ENCODE measurements at places on chromosomes 2 and 18.

GRCh38 chr18:49905771-49906170 lies 92.4 kb upstream of the ACAA2 start:
- no peak for DNase-seq

- peak; percentile 64 for DNase-seq
Measured at GRCh38 chr2:3659447-3660432, 1.7 kb downstream of the ALLC start.

DNA sequence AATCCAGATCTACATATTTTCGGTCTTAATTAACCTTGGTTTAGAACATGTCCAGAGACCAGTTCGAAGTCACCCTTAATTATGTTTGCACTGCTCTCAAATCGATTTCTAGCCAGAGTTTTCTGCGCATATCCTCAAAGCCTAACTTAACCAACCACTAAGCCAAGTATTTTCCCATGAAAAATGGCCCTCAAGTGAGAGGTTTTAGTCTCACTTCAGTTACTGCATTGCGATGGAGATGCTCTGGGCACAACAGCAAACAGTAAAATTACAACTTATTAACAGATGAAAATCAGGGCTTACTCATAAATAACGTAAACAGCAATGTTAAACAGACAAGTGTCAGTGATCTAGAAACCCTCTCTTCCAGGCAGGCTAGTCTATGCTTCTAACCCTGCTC lies 4.5 kb downstream of the RTN4 start:
- DNase-seq = no peak

GRCh38 chr2:241987726-241988125 lies 118.2 kb downstream of the RTP5 start:
- DNase-seq = no peak

GRCh38 chr2:134776836-134777235 lies 58.0 kb upstream of the TMEM163 start:
- DNase-seq = no peak

GRCh38 chr2:159855557-159856061 lies 57.6 kb upstream of the CD302 start:
- no peak for DNase-seq

- DNase-seq = no peak
Measured at GRCh38 chr18:24270937-24271380, 126.7 kb downstream of the OSBPL1A start.

DNA sequence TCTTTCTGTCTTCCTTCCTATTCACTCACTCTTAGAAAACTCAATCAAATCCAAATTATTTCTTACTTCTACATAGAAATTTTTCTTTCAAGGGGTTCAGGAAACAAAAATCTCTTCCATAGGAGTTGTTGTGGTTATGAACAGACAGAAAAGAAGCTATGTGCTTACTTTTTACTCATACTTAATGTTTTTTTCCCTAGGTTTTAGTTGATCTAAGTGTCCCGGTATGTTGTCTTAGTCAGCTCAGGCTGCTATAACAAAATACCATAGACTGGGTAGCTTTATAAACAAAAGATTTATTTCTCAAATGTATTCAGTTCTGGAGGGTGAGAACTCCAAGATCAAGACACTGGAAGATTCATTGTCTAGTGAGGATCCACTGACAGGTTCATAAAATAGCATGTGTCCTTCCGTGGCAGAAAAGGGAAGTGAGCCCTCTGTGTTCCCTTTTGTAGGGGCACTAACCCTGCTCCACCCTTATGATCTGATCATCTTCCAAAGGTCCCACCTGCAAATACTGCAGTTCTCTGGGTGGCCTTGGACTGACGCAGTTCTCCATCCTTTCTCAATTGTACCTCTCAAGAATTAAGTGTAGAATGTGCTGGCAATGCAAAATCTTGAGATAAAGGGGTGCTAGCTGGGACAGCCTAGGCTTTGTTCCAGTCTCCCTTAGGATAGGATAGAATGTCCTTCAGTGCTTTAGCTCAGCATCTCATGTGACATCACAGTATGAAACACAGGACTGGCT lies 14.4 kb upstream of the VRK2 start:
- peak; percentile 55 for DNase-seq
